ENCODE measurements at places on chromosomes 5 and 9.

DNA sequence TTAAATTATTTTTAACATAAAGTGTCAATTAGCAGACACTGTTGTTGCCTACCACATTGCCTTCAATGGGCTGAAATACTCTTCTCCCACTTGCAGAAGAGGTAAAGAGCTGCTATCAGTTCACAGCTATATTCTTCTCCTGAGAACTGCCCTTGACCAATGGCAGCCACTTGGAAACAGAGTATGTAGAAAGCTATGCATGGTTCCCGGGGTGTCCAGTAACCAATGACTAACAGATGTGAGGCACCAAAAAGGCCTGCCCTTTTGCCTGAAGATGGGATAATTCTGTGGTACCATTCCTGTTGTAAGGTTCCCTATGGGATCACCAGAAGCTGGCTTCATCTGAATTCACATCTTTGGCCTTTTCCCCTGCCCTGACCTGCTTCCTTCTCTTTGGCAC is 181.4 kb upstream of the MAP3K1 start:
- no peak for DNase-seq

DNA sequence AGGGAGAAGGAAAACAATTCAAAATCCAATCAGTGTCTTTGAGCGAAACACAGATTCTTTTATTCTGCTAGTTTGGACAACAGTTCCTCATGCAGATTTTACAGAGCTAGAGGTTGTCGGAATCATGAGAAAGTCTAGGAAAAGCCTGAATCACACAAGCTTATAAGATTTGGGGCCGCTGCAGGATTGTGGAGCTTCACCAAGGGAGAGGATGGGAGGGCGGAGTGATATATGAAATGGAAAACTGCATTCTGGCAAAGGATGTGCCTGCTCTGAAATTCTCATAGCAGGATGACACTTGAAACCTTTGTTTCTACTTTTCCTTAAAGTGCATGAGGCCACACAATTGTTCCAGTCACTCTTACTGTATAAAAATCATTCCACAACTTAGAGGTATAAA is 134.3 kb downstream of the OR2K2 start:
- no peak for DNase-seq

DNA sequence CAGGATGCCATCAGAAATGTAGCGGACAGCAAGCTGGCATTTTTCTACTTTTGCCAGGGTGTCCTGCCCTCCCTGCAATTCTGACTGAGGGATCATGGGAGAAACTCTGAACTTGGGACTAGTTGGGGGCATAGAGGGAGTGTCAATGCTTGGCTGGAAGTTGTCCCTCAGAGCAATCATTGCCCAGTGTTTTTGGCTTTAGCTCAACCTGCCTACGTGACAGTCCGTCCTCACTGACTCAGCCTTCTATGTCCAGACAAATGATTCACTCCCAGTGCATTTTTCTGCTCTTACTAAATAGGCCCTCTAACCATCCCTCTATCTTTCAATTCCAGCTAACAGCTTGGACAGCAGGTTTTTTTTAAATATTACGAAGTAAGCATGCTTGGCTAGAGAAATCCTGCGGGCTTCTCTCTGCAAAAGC is 627.4 kb downstream of the TLR4 start:
- DNase-seq, result no peak

DNA sequence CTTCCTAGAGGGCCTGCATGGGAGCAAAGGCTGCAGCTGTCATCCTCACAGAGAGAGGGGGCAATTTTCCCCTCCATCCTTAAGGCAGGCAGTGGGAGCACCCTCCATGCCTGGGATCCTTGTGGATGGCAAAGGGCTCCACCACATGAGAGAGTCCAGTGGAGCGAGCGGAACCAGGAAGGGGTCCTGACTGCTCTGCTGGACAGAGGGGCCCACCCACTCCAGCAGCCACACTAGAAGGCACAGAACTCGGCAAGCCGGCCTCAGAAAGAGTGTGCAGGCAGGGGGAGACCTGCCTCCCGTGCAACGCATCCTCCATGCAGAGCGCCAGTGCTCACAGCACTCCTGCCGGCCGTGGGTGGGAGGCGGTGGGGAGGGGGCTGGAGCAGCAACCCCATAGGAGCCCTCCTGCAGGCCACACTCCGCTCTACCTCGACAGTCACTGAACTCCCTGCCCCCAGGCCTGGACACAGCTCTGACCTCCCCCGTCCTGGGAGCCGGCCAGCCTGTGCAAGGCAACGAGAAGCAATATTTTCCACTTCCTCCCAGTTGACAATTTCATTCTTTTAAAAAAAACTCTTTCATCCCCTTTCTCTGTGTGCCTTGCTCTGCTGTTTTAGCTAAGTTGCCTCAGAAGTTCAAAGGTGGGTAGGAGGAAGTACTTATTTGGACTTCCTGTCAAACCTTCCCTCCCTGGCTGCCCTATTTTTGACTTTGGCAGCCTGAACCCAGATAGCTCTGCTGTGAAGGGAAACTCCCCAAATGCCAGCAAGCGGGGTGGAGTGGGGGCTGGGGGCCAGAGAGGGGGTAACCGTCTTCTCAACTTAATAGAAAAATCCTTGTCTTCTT is 5.3 kb upstream of the LCP2 start:
- no peak for DNase-seq

- DNase-seq, result no peak
These were observed 22.6 kb downstream of the PIP5K1B start for GRCh38 chr9:68727636-68728035.

DNA sequence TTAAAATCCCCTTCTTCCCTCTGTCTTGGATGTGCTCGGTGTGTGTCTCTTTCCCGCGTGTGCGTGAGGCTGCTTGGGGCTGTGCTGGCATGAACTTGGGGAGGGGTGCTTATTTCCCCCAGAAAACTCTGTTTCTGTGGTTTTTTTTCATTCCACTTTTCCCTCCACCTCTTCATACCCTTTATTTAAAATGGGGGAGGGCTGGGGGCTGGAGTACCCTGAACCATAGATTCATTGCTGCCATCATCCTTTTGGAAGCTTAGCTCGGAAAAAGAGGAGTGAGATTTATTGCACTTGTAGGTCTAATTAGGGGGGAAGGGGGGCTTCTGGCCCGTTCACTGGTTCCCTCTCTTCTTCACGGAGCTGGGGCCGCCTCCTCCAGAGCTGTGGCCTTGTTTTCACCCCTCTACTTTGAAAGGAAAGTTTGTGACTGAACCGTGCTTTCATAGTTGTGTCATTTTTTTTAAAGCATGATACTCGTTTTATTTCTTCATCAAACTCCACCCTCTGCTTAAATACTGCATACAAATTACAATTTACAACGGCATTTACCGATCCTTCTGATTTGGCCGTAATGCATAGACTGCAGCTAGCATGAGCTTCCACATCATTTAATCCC is 2.9 kb downstream of the NR2F1 start:
- no peak for DNase-seq

DNA sequence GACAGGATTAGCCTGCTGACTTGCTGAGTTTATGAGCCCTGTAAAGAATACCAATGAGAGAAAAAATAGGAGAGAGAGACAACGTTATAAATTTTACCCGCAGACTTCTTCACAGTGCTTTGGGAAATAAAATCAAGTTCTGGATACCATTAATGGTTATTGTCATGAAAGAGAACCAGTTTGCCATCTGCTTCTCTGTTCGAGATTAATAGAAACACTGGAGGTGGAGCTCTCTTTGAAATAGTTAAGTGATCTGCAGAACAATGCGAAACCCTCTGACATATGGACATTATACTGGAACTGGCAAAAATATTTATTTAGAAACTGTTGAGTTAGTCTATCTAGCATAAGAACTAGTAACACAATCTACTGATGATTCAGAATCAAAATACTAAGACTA is 500.7 kb downstream of the CDH12 start:
- DNase-seq, result no peak

- no peak for DNase-seq
These were observed 15.6 kb upstream of the BTNL9 start for GRCh38 chr5:181024245-181025064.

DNA sequence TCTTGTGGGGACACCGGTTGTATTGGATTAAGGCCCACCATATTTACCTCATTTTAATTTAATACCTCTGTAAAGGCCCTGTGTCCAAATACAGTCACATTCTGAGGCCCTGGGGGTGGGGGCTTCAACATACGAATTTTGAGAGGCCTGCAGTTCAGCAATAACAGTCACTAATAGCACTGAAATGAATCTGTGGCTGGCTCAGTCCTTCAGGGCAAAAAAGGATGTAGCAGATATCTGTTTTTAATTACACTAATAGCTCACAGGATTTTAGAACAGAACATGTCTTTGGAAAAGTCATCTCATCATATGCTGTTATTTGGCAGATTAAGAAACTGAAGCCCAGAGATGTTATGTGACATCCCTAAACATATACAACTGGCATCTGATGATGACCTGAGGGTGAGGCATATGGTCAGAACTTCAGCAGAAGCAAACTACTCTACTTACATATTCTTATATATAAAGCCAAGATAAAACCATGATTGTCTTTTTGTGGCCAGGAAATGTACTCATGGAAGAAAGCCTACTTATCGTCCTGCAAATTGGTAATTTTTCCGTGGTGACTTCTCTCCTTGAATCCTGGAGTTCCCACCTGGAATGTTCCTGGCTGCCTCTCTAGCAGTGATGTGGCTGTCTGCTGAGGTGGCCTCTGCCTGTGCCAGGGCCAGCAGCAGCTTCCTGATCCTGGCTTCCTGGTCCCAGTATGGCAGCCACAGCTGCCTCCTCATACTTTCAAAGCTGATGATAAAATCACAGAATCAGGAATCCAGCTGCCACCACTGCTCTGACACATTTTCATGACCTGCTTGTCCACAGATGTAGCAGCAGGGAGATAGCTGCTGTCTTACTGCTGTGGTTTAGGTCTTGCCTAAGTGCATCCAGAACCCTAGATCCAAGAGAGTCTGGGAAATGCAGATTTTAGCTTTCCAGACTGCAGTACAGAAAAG is 72.1 kb upstream of the ANKRD55 start:
- DNase-seq, result no peak
